ENCODE measurements at places on chromosomes 1 and 21. TPM values are rescaled to one million over a fixed set of nuclear protein-coding genes. Genes with fewer than 3 reads are reported as not detected.

GRCh38 chr1:162003830-162004215 lies 19.8 kb downstream of the OLFML2B start:
- DNase-seq, result no peak

GRCh38 chr1:232335261-232335660 lies 294.7 kb downstream of the SIPA1L2 start:
- DNase-seq, result no peak

Gene ATPAF1
- 34.9 TPM for total RNA-seq

DNA sequence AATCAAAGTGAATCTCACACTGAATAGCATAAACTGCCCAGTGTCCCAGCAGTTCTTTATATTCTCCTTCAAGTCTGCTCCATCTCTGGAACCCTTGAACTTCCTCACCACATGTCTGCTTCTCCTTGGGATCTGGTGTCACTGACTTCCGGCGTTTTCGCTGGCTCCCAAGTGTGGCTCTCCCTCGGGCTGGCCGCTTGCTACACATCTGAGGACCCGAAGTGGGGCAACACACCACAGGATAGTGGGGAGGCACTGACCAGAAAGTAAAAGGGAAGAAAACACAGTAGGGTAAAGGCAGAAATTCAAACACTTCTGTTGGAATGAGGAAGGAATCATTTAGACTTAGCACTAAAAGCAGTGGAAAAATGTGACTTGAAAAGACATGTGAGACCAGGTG lies 5.1 kb downstream of the NIT1 start:
- DNase-seq, result peak; percentile 57

GRCh38 chr1:116741836-116742565 lies 12.2 kb upstream of the CD2 start:
- DNase-seq, result no peak

GRCh38 chr1:39915499-39916129 lies 13.9 kb upstream of the MYCL start:
- DNase-seq, result no peak

Gene MNDA
- total RNA-seq, result 84.3 TPM

DNA sequence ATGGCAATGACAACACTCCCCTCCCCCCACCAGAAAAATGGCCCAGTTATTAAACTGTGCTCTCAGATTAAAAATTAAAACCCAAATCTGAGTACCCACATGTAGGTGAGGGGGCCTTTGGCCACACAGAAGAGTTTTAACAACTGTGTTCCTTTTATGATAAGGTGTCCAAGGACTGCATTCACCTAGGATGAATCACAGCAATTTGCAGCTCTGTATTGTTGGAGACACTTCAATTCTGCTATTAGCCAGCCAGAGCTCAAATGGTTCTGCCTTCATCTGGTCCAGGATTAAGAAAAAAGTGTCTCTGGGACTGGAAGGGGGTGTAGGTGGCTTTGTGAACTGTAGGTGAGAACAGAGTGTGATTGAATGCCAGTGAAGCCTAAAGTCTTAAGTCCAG lies 43.3 kb upstream of the DIRAS3 start:
- DNase-seq, result no peak

GRCh38 chr1:14522077-14522925 lies 76.2 kb upstream of the KAZN start:
- DNase-seq, result no peak

DNA sequence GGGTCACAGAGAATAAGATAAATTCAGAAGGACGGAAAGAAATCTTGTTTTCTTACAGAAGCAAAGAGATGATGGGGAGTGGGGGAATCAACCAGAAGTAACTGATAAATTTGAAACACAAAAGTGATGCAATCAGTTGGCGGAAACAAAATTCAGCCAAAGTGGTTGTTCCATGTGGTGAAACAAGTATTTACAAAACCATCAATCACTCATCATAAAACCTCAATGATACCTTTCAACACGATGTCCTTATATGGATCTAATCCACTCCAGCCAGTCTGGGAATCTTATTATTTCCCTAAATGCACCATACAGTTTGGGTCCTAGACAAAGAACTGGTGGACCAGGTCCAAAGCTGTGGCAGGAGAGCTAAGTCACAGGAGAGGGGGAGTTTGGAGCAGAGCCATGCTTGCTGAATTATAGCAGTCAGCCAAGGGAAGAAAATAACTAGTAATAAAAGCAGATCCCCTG lies 303.8 kb upstream of the LRRC7 start:
- no peak for DNase-seq

Gene GPATCH4
- total RNA-seq, result 17.9 TPM

DNA sequence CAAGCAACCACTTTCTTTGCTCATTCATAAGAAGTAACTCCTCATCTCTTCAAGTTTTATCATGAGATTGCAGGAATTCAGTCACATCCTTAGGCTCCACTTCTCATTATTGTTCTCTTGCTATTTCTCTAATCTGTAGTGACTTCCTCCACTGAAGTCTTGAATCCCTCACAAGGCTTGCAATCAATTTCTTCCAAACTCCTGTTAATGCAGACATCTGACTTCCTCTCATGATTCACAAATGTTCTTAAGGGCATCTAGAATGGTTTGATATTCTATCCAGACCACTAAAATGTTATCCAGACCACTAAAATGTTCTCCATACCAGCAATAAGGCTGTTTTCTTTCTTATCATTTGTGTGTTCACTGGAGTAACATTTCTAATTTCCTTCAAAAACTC lies 528.1 kb downstream of the DPYD start:
- DNase-seq, result no peak

Gene HSPA6
- 13.0 TPM for total RNA-seq

DNA sequence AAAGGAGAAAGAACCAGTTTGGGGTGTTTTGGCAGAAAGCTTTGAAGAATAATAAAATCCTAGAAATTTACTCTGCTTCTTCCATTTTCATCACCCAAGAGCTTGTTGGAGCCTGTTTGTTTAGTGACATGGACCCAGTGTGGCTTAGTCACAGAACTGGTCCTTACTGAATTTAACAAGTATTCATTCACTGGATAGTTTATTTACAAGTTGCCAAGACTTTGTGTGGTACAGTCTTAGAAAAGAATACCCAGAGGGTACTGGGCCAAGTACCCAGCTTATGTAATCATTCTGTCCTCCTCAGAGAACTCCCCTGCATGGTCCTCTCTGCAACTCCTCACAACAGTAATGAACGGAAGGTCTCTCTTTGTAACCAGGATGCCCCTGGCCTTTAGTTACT lies 16.4 kb downstream of the RAB4A start:
- DNase-seq, result no peak

DNA sequence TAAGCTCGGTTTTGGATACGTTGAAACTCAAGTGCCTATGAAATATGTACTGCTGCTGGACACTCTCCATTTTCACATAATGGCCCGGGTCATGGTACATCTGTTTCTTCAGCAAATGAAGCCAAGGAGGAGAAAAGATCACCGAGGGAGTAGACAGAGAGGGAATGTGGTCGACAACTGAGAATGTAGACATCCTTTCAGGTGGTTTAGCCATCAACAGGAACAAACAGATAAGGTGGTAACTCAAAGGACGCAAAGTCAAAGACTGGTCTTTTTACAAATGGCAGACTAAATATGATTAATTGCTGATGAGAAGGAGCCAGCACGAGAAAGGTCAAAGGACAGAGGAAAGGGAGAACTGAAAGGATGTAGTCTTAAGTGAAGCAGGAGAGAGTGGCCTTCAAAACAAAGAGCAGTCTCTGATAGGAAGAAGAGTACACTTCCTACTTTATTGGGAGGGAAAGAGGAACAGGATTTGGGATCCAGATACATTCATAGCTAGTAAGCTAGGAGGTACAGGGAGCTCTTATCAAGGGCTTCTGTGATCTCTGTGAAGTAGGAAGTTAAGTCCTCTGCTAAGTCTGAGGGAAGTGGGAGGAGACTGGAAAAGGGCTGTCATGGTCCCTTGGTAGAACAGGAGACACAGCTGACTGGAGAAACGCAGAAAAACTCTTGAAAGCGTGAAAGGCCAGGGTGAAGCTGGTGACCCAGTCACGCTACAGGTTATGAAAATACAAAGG lies 28.3 kb downstream of the NUP133 start:
- DNase-seq, result no peak

DNA sequence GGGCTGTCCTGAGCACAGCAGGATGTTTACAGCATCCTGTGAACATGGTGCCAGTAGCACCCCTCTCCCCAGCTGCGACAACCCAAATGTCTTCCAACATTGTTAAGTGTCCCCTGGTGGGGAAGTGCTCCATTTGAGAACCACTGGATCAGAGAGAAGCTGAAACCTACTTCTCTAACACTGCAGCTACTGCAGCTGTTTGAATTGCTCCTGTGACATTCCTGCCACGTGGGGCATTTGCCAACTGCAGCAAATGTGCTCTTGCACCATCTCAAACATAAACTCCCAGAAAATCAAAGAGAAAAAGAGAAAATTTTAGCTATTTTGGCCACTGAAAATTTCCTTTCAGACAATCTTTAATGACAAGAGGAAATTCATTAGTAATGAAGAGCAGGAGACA lies 11.0 kb downstream of the SLC2A5 start:
- DNase-seq, result no peak

- no peak for DNase-seq
These were observed 129.8 kb upstream of the SAMSN1 start for GRCh38 chr21:14675774-14676530.
